ENCODE measurements at places on chromosomes 5 and 9.

GRCh38 chr5:167233507-167234220, 1057.8 kb upstream of the WWC1 start:
- no peak for DNase-seq

- DNase-seq = peak; percentile 79
Measured at GRCh38 chr9:33778700-33779351, 16.5 kb upstream of the PRSS3 start.

DNA sequence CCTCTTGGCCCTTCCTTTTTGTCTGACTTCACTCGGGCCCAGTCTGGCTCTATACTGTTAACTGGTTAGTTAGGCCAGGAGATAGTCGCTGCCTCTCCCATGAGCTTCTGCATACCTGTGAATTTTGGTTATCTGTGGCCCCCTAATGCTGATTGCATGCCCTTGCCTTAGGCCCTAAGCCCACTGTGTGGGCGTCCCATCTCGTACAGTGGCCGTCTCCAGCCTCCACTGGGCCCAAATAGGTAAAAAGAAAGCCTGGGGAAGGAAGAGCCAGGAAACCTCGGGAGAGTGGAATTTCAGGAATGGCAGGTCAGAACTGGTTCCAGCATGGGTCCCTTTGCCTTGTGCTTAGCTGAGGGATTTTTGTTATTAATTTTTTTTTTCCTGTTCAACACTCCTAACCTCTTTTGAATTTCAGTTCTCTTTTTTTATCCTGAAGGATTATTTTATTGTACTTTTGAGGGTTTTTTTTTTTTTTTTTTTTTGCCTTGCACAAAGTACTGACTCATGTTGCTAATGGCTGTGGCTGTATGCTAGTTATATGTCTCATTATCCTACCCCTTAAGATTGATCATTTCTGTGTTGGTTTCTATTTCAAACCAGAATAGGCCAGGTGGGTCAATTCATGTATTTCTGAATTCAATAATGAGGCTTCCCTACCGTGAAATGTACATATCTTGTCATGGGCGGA, 3.4 kb downstream of the PRRC2B start:
- DNase-seq = peak; percentile 54

- DNase-seq = no peak
Measured at GRCh38 chr5:92222449-92222848, 839.3 kb upstream of the ARRDC3 start.

- peak; percentile 94 for DNase-seq
Measured at GRCh38 chr5:125043781-125044391, 297.4 kb upstream of the ZNF608 start.

GRCh38 chr5:180173875-180174586, 35.0 kb downstream of the RASGEF1C start:
- no peak for DNase-seq

DNA sequence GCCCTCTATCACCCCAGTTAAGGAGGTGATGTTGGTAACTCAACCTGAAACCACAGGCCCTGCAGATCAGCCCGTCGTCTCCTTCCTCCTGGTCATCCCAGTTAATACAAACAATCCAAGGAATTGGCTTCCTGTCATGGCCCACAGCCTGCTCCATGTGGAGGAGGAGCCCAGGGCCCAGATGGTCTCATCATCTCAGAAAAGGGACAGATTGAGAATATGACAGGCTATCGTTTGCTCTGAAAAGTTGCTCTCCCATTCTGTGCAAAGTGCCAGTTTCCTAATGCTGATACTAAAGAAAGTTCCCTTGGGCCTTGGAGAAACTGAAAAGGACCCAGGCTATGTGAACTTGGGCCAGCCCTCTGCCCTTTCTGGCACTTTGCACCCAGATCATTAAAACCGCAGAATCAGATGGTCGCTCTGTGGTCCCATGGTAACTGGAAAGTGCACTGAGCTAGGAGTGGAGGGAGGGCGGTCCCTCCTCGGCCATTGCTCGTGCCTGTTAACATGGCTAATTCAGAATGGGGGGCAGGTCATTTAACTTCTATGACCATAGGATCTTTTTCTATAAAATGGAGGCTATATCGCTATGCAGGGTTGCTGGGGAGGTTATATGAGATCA, 675 bp upstream of the SPAAR start:
- no peak for DNase-seq

DNA sequence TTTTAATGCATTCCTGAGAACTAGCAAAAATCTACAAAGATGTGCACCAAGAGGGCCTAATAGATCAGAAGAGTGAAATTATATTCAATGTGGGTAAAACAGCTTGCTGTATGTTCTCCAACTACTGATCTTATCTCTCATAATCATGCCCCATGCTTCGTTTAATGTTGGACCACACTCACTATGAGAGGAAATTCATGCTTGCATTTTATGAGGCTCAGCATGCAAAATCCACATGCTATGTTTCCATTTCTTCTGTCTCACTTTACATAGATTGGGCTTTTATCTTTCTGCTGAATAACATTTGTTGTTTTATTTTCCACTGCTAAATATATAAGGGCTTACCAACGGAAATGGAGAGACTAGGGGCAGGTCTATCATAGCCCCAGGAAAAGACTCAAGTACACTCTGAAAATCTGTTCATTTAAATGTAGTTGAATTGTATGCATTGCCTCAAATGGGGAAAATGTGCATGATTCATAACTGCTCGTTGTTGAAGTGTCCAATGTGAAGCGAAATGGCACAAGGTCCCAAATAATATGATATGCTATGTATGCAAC, 474.2 kb downstream of the EFNA5 start:
- DNase-seq = peak; percentile 1

- peak; percentile 84 for DNase-seq
Measured at GRCh38 chr9:113298924-113299770, 4.0 kb downstream of the RNF183 start.

GRCh38 chr9:27750566-27750965, 177.3 kb upstream of the C9orf72 start:
- no peak for DNase-seq

DNA sequence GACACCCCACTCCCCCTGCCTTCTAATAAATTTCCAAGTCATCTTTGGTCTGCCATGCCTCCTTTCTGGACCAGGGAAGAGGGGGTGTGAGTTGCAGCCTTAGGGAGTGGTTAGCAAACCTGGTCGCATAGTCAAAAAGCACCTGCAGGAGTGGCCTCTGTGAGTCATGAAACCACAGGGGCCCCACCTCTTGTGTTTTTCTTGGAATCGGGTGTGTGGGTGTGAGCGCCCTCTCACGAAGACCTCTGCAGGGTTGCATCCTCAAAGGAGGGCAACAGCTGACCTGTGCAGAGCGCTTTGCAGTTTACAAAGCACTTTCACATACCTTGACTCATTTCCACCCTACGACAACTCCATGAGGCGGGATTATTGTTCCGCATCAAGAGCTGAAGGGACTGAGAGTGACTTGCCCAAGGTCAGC, 36.8 kb upstream of the TEX48 start:
- DNase-seq = no peak

GRCh38 chr5:107431998-107432397, 238.7 kb downstream of the EFNA5 start:
- DNase-seq = no peak

DNA sequence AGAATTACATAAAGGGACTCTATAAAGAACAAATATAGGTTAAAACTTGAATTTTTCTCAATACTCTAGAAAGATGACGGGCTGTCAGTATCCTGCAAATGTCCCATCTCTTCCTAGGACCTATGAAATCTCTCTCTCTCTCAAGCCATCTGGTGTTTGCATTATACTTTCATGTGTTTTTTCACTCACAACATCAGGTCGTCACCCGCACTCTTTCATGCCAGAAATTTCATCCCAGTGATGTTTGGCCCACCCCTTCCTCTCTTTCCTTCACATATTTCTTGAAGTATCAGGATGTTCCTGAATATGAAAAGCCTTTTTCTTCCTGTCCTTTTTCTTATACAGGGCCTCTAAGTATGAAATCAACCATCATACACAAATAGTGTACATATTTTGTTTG, 63.3 kb upstream of the GAS1 start:
- no peak for DNase-seq

DNA sequence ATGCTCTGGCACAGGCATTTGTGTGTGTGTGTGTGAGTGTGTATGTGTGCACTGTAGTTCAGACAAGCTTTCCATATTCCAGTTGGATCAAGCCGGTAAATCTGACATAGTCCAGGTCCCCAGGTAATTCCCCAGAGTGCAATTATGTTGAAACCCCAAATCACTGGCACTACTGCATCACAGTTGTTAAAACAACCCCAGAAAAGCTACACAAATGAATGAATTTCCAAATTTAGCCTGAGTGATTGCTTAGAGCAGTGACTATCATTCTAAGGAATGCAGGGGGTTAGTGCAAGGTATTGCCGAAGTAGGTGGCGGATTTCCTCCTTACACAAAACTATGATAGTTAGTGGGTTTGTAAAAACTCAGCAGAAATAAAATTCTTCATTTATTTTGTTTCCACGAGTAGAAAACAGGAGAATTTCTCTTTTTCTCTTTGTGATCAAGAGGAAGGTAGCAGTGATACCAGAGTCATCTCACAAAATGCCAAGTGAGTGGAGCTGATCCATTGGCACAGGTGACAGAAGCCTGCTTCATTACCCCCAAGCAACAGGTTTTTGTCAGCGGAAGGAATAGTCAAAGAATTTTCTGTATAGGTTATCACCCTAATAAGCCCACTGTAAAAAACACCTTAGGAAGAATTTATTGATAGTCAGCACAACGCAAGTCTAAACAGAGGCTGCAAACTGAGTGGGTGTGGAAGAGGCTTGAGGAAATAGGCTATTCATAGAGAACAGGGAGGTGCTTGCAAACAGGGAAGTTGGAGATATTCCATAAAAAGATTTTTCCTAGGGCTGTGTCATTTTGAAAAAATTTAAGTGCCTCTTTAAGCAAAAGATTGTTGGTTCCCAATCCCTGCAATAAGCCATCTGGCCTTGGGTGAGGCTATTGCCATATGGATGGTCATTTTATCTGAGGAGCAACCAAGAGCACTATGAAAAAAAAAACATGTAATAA, 385.1 kb downstream of the CHSY3 start:
- DNase-seq = no peak

All from NCI-H2081 (cell line).